ENCODE measurements at places on chromosomes 11 and 22.
A peak's percentile ranks its signal among the peaks of the same experiment; 100 is the strongest.

DNA sequence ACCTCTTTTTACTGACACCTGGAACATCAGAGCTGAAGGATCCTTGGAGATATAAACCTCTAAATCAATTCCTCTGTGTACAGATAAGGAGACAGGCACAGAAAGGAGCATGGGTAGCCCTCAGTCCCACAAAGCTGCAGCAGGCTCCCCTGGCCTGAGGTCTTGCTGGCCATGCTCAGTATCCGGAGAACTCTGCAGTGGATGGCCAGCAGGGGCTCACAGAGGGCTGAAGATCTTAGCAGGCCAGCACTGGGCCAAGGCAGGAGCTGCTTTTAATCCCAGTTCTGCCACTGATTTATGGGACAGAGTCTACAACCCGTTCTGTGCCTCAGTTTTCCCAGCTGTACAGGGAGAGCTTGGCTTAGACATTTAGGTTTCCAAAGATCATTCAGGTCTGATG is 52.6 kb upstream of the LRRC32 start:
- DNase-seq = no peak

DNA sequence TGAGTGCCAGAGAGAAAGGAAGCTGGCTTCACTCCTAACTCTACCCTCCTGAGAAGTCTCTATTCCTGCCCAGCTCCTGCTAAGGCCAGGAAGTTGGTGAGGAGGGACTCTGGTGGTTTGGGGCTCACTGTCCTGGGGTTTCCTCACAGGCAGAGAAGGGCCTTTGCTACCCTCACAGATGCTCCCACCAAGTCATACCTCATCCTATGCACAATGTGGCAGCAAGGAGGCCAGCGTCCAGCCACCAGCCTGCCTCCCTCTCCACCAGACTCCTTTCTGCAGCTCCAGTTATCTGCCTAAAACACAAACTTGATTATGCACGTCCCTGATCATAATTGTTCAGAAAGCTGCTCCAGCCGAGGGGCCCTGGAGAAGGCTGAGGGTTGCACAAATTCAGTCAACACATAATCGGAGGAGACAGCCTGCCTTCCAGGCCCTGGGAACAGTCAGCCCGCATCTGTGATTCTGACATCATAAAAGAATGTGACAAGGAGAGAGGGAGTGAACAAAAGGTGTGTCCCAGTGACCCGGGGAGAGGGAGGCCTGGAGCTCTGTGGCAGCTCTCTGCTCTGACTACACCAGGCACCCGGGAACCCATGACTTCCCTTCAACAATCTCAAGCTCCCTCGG is 28.8 kb downstream of the DKK3 start:
- no peak for DNase-seq

DNA sequence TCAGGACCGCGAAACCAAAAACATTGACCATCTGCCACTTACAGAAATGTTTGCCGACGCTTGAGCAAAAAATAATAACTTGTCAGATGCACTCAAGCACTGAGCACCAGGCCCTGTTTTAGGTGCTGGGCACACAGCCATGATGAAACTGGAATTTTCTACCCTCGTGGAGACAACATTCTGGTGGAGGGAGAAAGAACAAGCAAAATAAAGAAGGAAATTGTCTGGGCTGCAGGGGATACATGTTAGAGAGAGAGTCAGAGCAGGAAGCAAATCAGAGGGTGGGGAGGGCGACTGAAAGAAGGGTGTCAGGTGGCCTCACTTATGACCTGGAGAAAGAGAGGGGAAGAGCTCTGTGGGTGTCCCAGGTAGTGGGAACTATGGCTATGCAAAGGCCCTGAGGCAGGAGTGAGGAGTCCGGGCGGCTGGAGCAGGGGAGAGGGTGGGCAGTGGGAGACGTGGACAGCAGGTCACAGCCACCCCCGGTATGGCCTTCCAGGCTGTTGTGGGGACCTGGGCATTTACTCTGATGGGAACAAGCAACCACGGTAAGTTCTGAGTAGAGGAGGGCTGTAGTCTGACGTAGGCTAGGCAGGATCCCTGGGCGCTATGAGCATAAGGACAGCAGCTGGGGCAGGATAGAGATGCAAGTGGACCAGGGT is 78.8 kb downstream of the MYEOV start:
- no peak for DNase-seq

- no peak for DNase-seq
Observed at GRCh38 chr22:49415151-49415951, 412.3 kb downstream of the BRD1 start.

DNA sequence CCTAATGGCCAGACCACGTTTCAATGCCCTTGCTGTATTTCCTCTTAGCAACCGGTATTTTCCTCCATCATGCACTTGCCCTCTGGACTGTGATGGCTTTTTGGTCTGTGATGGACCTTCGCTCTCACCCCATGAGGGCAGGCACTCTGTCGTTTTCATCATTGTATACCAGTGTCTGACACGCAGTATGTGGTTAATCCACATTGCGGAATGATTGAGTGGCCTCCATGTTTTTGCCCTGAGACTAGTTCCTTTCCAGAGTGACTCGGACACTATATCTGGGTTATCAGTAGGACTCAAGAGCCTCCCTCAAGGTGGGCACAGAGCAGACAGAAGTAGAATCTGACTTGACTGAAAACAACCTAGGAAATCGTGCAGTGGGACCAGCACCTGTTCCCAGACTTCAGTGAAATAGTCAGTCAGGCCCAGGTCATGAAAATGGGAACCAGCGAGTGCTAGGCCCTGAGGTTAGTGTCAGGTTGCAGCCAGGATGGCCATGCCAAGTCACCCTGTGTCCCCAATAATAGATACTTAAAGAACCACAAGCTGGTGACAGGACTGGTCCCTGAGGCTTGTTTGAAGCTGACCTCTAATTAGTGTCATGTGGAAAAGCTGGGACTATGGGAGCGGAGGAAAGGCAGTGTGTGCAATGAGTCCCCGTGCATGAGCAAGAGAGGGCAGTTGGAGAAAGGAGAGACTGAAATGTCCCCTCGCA is 464.7 kb downstream of the INSC start:
- DNase-seq = no peak

DNA sequence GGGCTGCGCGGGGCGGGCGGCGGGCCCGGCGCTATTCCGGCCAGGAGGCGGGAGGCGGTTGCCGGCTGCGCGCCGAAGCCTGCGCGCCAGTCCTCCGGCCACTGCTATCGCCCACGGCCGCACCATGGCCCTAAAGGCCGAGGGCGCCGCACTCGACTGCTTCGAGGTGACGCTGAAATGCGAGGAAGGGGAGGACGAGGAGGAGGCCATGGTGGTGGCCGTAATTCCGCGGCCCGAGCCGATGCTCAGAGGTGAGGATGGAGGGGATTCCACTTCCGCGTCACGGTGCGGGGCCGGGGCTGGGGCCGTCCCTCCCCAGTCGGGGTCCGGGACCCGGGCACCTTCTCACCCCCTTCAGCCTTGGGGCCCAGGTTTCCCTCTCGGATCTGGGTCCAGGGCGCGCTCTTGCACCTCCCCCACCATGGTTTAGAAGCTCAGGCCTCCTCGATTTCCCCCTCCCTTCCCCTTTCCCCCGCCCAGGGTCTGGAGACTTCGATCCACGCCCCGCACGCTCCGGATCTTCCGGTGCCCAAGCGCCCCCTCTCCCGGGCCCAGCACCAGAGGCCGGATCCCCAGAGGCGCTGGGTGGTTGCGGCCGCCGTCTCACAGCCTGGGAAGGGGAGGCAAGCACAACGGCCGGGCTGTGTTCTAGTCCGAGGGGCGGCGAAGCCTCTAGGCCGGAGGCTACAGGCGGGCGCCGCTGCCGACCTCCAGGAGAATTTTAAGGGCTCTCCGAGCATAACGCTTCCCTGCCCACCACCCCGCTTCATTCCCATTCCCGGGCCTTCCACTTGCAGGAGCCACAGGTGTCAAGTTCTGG is 517 bp downstream of the SPINDOC start:
- peak; percentile 34 for DNase-seq

GRCh38 chr11:36376888-36377758 is 81.0 kb downstream of the PRR5L start:
- DNase-seq = peak; percentile 34

GRCh38 chr11:35529971-35530495 is 4.6 kb upstream of the PAMR1 start:
- no peak for DNase-seq

DNA sequence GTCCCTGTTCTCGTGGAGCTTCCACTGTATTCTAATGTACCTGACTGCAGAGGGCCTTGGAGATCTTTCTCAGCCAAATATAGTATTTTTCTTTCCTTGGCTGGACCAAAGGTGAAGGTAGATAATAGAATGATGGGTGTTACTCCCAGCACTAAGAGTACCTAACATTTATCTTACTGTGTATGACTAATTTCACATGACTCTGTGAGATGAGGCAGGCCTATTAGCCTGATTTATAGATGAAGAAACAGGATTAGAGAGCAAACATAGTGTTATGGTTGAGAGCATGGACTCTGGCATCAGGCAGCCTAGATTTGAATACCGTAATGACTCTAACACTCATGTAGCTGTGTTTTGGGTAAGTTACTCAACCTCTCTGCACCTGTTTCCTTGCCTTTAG is 2.7 kb downstream of the ACO2 start:
- no peak for DNase-seq

- no peak for DNase-seq
Observed at GRCh38 chr22:30169002-30169401, 77.6 kb downstream of the LIF start.

- DNase-seq = peak; percentile 44
Observed at GRCh38 chr11:96337541-96338431, 5.2 kb downstream of the MAML2 start.

- no peak for DNase-seq
Observed at GRCh38 chr22:25447067-25447685, 117.3 kb upstream of the GRK3 start.

GRCh38 chr11:71991494-71991893 is 7.2 kb upstream of the IL18BP start:
- DNase-seq = no peak

- DNase-seq = no peak
Observed at GRCh38 chr11:10041748-10042446, 252.1 kb downstream of the SBF2 start.

DNA sequence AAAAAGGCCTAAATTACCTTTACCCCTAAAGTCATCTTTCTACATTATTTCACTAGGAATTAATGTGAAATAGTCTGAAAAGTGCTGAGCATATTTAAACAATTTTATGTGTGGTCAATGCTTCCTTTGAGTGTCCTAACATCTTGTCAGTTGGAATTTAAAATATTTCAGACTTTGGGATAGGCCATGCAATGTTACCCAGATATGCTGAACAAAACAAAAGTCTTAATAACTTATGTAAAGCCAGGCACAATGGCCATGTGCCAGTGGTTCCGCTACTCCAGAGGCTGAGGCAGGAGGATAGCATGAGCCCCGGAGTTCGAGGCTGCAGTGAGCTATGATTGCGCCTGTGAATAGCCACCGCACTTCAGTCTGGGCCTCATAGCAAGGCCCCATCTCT is 137.4 kb downstream of the CADM1 start:
- no peak for DNase-seq

DNA sequence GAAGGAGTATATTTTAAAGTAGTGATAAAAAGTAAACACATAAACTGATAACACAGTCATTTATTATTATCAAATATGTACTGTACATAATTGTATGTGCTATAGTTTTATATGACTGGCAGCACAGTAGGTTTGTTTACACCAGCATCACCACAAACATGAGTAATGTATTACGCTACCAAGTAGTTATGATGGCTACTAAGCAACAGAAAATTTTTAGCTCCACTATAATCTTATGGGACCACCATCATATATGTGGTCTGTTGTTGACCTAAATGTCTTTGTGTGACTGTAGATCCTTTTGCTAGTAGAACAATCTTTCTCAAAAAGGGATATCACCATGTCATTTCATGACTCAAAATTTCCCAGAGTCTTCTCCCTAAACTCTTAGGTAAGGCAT is 93.5 kb downstream of the LARGE2 start:
- no peak for DNase-seq

DNA sequence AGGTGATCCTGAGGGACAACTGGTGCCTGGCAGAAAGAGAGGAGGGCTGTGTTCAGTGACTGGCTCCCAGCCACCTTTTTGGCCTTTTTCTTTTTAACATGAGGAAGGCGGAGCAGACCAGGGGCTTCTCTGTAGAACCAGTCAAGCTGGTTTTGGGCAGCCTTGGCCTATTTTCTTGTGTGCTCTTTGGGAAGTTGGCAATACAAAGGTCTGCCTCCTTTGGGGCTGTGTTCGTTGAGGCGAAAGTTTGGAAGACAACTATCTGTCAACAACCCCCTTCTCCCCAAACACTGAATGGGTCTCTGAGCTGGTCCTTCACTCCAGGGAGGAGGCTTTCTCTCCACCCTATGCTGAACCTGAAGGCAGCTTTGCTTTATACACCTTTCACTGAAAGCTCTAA is 8.5 kb downstream of the MARK2 start:
- DNase-seq = no peak

DNA sequence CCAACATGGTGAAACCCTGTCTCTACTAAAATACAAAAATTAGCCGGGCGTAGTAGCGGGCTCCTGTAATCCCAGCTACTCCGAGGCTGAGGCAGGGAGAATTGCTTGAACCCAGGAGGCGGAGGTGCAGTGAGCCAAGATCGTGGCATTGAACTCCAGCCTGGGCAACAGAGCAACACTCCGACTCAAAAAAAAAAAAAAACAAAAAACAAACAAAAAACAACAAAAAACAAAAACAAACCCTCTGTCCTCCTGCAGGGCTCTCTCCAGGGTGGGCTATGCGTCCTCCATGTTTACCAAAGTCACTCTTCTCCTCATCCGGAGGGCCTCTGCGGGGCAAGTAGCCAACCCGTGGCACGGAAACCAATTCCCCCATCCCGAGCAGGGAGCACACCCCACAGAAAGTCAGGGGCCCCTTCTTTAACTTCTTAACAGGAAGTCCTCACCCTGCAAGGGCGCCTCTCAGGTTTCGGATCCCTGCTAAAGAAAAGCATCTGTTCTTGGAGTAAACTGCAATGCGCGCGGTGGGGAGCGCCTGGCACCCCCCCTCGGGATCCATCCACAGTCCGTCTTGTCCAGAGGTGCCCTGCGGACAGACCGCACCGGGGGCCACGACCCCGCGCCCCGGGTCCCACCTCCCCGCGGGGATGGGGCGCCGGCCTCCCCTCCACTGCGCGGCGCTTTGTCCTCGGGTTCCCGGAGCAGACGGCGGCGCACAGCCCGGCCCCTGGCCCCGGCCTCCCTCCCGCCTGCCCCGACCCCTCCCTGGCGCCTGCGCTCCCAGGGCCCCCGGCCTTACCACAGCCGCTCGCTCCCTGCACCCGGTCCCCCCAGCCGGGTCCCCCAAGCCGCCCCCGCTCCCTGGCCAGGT is 712 bp downstream of the CERK start:
- peak; percentile 49 for DNase-seq

- DNase-seq = no peak
Observed at GRCh38 chr11:57438345-57439285, 11.7 kb upstream of the SLC43A3 start.

Data from stimulated activated CD4-positive, alpha-beta T cell treated with anti-CD3 and anti-CD28 coated beads, Interleukin-4, amount 100 ng/mL, for 1 hour (primary cell).